ENCODE measurements at places on chromosomes 3 and 15.

GRCh38 chr3:125443923-125444322 lies 68.8 kb upstream of the ZNF148 start:
- DNase-seq = no peak

GRCh38 chr3:63724987-63725386 lies 72.5 kb downstream of the SNTN start:
- DNase-seq = no peak

DNA sequence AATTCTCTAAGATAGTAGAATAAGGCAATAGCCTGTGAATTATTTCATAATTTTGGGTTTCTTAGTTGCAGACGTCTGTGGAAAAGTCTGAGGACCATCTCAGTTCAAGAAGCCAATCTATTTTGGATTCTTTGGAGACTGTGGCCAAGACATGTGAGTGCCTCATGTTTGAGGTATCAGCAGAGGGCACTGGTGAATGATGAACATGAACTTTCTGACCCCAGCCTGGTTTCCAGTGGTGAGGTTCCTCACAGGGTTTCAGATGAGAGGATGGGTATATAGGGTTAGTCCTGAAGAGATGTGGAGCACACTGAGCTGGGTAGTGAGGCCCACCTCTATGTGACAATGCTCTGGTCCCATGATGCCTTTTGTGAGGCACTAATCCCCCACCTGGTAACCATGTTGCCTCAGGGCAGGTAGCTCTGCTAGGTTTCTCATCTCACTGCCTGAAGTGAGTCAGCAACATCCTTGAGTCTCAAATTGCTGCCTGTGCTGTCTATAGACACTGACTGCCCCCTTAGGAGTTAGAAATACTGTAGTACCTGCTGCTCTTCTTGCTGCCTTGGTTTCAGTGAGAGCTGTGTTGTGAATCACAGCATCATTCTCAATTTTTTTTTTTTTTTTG lies 32.3 kb downstream of the C3orf62 start:
- no peak for DNase-seq

DNA sequence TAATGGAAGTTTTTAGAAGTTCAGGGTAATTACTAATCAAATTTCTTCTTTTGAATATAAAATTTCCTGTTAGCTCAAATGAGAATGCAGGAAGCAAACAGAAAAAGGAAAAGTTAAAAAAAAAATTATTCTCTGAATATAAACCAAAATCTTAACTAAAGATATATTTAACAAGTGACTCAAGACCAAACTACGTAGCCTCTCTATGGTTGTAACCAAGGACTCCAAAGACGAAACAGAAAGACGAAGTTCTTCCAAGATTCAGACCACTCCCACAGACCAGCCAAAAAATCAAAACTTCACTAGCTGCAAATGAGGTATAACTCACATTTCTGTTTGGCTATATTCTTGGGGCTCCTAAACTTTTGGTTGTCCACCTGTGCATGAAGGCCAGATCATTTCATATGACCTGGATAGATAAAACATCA lies 846.5 kb upstream of the ALCAM start:
- DNase-seq = no peak

GRCh38 chr3:146638718-146639117 lies 33.6 kb upstream of the PLSCR5 start:
- no peak for DNase-seq

GRCh38 chr15:70633103-70633831 lies 130.1 kb downstream of the UACA start:
- no peak for DNase-seq

GRCh38 chr15:42686281-42686680 lies 50.6 kb downstream of the CDAN1 start:
- no peak for DNase-seq

- no peak for DNase-seq
These were observed 49.3 kb downstream of the SLC6A20 start for GRCh38 chr3:45746777-45747622.
